Calu3 (cell line): ENCODE measurements at places on chromosomes 11 and 22.

GRCh38 chr22:44823806-44824205, 71.4 kb downstream of the ARHGAP8 start:
- DNase-seq, result no peak

GRCh38 chr11:130121445-130121978, 38.1 kb upstream of the ST14 start:
- DNase-seq, result no peak

DNA sequence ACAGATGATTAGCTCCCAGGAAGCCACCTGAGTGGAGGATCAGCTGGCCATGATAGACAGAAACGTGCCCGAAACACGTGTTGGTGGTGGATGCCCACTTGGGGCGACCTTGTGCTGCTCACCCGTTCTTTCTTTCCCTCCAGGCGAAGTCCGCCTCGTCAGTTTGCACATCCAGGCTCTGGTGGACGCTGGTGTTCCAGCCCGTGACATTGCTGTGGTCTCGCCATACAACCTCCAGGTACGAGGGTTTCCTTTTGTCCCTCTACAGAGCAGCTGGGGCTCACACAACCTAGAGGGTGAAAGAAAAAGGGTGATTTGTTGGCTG, 30.6 kb downstream of the IGHMBP2 start:
- DNase-seq, result no peak

GRCh38 chr22:40718250-40719204, 39.2 kb downstream of the MCHR1 start:
- no peak for DNase-seq

- no peak for DNase-seq
These were observed 31.4 kb downstream of the LRFN4 start for GRCh38 chr11:66888282-66888681.

GRCh38 chr11:120060512-120060911, 77.4 kb downstream of the TRIM29 start:
- DNase-seq, result no peak

- DNase-seq, result no peak
These were observed 44.7 kb downstream of the FLRT1 start for GRCh38 chr11:64080390-64080789.

GRCh38 chr11:83051760-83052671, 19.7 kb downstream of the RAB30 start:
- DNase-seq, result no peak
